Activated CD8-positive, alpha-beta memory T cell treated with anti-CD3 and anti-CD28 coated beads, Interleukin-2, amount 50 U/mL, for 4 hours (primary cell): ENCODE measurements at places on chromosomes 3 and 15.

DNA sequence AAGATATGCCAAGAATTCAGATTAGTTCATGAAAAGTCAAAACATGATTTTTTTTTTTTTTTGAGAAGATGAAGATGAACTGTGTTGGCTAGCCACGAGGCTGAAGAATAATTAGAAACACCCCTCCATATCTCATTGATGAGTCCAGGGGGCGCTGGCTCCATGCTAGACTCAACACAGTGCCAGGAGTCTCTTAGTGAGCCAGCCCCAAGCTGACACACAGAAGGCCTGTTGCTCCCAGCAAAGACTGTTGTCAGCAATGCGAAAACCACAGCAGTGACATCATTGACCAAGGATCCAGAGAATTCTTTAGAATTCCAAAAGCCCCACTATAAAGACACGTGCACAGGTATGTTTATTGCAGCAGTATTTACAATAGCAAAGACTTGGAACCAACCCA is 185.2 kb downstream of the ANXA2 start:
- no peak for DNase-seq

- no peak for DNase-seq
Observed at GRCh38 chr3:24683633-24684384, 189.2 kb upstream of the THRB start.

DNA sequence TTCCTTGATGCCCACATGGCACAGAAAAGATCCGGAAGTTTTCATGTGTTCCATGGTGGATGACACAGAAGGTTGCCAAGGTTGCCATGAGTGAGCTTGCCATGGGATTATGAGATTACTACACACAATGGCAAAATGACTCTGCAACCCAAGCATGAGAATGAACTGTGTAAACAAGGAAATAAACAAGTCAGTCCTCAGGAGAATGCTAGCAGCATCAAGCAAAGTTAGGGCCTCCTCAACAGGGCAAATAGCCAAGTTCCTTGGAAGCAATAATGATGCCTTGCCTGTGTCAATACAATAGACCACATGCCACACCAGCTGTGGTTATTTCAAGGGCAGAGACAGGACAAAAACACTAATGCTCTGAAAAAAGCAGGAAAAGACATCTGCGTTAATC is 41.8 kb downstream of the AQR start:
- DNase-seq, result no peak

- DNase-seq, result no peak
Observed at GRCh38 chr15:100715571-100716455, 113.4 kb downstream of the ASB7 start.

- no peak for DNase-seq
Observed at GRCh38 chr3:98731720-98732285, 31.3 kb upstream of the ST3GAL6 start.

DNA sequence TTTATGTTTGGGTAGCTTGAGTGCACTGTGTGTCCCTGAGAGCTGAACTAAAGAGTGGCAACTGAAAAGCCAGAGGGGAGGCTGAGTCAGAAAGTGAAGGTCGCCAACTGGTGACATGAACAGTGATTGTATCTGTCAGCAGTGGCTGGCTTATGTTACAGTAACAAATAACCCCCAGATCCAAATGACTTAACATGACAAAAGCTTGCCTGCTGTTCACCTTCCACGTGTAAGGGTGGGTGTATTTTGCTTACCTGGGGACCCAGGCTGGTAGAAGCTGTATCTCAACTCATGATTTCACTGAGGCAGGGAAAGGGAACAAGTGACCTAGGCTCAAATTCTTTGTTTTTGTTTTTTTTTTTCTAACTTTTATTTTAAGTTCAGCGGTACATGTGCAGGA is 147.3 kb downstream of the THSD4 start:
- no peak for DNase-seq

- DNase-seq, result no peak
Observed at GRCh38 chr3:32401126-32401525, 9.5 kb downstream of the CMTM7 start.

DNA sequence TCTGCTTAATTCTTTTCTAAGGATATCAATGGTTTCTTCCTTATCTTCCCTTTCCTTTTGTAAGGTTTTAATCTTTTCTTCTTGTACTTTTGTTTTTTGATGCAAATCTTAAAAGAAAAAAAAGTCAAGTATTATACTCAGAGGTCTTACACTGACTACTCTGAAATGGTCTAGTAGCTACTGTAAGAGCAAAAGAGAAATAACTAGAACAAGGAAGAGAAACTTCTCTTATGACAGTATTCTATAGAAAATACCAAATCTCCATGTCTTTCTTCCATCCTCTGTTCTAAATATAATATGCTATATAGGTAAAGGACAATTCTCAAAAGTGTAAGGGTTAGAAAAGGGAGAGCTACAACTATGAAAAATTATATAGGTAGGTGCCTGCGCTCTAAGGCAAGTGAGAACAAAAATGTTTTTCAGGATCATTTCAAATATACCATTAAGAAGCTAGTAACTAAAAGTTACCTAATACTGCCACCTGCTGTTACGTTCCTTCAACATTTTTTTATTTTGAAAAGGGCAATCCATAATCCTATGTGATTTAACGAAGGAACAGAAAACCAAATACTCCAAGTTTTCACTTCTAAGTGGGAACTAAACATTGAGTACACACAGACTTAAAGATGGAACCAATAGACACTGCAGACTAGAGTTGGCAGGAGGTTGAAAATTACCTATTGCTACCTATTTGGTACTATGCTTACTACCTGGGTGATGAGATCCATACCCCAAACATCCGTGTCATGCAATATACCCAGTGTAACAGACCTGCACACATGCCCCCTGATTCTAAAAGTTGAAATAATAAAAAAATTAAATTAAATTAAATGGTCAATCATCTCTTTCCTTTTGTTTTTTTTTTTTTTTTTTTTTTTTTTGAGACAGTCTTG is 36.7 kb downstream of the CIP2A start:
- no peak for DNase-seq

DNA sequence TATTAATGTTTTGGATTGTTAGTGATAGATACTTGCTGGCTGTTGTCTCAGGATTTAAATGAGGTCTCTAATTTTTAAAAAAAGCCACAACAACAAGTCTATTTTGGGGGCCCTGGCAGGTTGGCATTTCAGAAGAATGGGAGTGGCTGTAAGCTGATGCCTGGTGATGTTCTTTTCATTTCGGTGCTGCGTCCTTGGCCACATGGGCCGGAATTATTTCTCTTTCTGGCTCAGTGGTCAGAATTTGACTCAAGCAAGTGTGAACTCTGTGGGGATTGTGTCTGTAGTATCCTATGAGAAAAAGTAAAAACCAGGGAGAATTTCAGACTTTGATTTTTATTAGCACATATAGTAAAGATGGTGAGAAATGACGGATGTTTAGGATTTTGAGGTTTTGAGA is 203.0 kb downstream of the AKAP13 start:
- no peak for DNase-seq

DNA sequence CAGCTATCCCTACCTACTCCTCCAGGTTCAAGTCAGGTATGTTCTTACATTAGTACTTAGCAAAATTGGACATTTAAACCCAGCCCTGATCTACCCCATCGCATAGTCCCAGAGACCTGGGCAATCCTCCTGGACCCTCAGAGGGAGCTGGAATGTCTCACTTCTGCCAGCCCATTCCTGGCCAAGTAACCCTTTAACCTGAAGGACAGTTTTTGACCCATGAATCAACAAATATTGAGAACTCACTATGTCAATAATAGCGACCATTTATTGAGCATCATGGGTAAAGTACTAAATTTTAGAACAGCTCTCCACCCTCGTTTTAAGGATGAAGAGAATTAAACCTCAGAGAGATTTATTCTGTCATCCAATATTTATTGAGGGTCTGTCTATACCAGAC is 70.4 kb downstream of the RBPMS2 start:
- DNase-seq, result no peak

GRCh38 chr3:126852511-126852910 is 130.4 kb upstream of the PLXNA1 start:
- no peak for DNase-seq
